AG10803 (cell line): ENCODE measurements at places on chromosomes 3 and 15.

DNA sequence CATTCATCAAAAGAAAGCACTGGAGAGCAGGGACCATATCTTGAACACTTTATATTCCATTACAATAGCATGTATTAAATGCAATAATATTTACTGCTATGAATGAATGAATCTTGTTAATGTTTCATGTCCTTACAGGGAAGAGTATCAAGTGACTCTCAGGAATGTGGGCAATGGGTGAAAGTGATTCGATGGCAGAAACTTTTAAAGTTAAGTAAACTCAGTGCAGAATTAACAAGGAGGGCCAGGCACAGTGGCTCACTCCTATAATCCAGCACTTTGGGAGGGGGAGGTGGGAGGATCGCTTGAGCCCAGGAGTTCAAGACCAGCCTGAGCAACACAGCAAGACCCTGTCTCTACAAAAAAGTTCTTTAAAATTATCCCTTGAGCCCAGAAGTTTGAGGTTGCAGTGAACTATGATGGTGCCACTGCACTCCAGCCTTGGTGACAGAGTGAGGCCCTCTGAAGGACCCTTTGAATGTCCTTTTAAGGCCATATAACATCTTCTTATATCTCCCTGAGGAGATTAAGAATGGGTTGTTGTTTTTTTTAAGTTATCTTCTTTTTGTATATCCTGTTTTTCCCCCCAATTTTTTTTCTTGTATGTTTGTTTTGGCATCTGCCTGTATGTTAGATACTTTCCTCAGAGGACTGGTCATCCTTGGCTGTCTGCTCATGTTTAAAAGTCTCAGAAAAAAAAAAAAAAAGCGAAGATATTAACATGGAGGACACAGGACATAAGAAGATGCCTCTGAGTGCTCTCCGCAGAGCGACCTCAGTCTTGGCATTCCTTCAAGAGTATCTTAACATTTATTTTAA lies 9.6 kb upstream of the FSIP1 start:
- DNase-seq, result no peak

GRCh38 chr15:45126535-45127158 lies 3.0 kb downstream of the DUOXA1 start:
- peak; percentile 29 for DNase-seq

GRCh38 chr3:69739204-69740102 lies at the start of gene MITF:
Gene MITF, plus strand, starts transcription at chr3:69739464. Its CDS starts 134 bp downstream, at chr3:69739598.
- DNase-seq, result peak; percentile 81

DNA sequence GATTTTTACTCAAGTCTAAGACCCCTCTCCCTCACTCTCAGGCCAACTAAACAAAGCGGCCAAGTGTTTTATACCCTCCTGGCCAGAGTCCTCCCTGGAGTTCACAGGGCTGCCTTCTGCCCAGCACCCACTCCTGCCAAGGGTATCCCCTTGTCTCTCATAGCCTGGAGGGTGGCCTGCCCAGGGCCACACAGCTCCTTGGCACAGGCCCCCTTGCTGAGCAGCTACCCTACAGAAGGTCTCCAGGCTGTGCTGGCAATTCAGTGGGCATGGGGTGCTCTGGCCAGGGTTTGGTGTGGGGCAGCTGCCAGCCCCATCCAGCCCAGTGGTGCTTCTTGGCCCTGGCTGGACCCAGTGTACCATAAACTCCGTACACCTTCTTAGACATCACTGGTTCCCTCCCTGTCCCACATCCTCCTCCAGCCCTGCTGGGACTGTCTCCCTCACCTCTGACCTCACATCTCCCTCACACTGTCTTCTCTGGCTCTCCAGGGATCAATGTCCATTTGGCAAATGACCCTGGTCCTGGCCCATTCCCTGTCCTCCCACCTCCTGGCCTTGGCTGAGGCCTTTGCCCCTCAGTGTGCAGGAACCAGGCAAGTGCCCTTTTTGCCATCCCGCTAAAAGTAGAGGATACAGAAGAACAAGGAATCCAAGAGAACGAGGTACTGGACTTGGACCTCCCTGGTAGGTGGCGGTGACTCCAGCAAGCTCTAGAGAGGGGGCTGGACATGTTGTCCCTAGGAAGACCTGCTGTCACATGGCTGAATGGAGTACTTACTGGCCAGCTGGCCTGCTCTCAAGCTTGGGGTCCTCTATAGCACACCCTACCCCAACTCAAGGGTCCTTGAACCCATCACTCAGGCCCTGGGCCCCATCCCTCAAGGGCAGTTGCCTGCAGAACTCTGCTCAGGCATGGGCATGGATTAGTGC lies 50.0 kb upstream of the TRPM1 start:
- no peak for DNase-seq

- no peak for DNase-seq
These were observed 13.4 kb downstream of the HACD2 start for GRCh38 chr3:123571264-123571972.

DNA sequence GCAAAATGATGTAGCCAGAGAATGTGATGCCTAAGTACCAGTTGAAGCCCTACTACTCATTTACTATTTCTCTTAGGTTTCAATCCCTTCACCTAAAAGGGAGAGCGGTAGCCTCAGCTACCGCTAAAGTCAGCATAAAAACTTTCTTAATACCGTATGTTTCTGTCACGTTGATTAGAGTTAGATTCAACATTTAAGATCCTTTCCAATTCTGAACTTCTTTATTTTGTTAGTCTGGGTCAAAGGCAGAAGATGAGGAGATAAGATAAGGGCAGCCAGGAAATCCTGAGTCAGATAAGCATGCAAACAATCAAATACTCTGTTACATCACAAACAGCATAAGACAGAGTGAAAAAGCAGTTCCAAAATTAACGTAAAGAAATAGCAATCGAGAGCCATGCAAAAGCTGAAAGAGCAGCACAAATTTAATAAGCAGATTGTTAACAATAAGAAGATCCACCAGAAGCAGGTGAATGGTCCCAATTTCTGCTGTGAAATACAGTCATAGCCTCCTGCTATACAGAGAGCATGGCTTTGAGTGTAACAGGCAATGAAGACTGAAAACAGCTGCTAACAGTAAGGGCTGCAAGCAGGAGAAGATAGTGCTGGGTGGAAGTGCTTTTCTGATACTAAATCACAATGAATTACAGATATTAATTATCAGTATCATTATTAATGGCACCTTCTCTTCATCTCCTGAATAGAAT lies 3.0 kb downstream of the TMEM207 start:
- DNase-seq, result no peak

DNA sequence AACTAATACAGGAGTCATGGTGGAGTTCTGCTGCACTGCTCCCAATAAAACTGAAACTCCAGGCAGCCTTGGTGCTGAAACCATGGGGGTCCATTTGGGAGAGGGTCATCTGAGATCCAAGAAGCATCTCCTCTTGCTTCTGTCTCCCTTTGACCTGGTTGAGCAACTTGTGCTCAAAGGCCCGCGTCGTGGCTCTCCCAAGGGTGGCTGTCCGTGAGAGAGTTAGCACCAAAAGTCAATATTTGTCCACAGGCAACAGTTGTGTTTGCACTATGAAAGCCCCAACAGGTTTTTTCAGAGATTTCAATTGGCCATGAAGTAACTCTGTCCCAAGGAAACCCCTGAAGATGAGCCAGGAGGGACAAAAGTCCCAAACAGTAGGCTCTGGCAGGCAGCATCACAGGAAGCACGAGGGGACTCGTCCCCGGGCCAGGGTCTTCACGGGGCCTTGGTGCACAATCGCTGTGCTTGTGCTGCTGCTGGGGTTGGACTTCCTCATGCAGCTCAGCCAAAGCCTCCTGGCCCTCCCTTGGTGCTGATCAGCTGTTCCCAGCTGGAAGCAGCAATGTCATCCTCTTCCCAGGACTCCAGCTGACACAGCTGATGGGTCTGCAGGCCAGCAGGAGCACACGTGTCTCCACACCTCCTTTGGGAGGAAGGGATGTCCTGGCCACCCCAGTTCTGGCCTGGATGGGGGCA lies 39.4 kb upstream of the WNT5A start:
- no peak for DNase-seq

GRCh38 chr15:59622289-59622688 lies 10.7 kb downstream of the GCNT3 start:
- no peak for DNase-seq
